ENCODE measurements at places on chromosomes 16 and 17.

GRCh38 chr17:61904094-61904710 lies 23.6 kb downstream of the INTS2 start:
- no peak for DNase-seq

- no peak for DNase-seq
Measured at GRCh38 chr17:36068524-36068923, 4.5 kb downstream of the CCL18 start.

DNA sequence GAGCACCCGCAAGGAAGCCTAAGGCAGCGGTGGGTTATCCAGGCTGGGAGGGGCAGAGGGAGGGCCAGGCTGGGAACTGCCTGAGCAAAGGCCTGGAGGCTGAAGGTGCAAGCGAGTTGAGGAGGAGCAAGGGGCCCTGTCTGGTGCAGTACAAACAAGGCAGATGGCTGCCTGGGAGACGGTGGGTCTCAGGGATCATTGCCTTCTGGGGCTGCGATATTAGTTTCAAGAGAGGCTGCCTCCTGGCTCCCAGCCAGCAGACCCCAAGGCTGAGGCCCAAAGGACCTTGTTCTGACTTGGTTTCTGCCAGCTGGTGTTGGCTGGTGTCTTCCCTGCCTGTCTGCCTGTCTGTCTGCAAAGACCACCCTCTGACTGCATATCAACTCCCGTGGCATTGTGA lies 154.0 kb downstream of the IRF8 start:
- no peak for DNase-seq

DNA sequence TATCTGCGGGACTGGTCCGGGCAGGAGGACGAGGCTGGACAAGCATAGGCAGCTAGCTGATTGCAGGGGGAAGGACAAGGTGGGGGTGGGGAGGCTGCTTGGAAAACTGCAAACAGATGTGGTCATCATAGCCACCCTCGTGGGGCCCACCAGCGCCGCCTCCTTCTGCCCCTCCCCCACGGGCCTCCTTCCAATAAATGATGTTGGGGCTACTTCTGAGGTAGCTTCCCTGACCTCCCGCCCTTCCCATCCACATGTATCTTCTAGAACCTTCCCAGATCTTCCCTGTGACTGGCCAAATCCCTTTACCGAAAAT lies 12.3 kb upstream of the CDC42EP4 start:
- DNase-seq = no peak

Data from BE2C (cell line).